ENCODE measurements at places on chromosomes 11 and 22. TPM values are rescaled to one million over a fixed set of nuclear protein-coding genes. Genes with fewer than 3 reads are reported as not detected.

OR8B3 gene
- polyA plus RNA-seq: not detected

PATE4 gene
- 0.30 TPM for polyA plus RNA-seq

MUC15 gene
- polyA plus RNA-seq: 2.8 TPM

ABCG4 gene
- 0.52 TPM for polyA plus RNA-seq

NFAM1 gene
- polyA plus RNA-seq: 0.78 TPM

SART1 gene
- polyA plus RNA-seq: 45.3 TPM

CARNS1 gene
- polyA plus RNA-seq: 1.7 TPM

OR52I2 gene
- not detected for polyA plus RNA-seq

GGTLC3 gene
- polyA plus RNA-seq: 0.30 TPM

SORL1 gene
- polyA plus RNA-seq: 28.7 TPM

STIM1 gene
- 33.6 TPM for polyA plus RNA-seq

DEPDC7 gene
- 6.3 TPM for polyA plus RNA-seq

GRIA4 gene
- polyA plus RNA-seq: 0.92 TPM

SEPTIN3 gene
- 6.1 TPM for polyA plus RNA-seq

MAPK1 gene
- 128 TPM for polyA plus RNA-seq

CALCA gene
- 13.3 TPM for polyA plus RNA-seq

CHRM1 gene
- polyA plus RNA-seq: not detected

IGLL5 gene
- 0.29 TPM for polyA plus RNA-seq

ATP5MG gene
- 381 TPM for polyA plus RNA-seq

KRTAP5-10 gene
- polyA plus RNA-seq: 0.23 TPM

Data from left renal cortex interstitium (tissue), 4 donors.